ENCODE measurements at places on chromosomes 3 and 15.

GRCh38 chr15:56920367-56920627 lies 1.9 kb downstream of the TCF12 start:
- DNase-seq = no peak

- no peak for DNase-seq
Observed at GRCh38 chr15:63764124-63764803, 69.5 kb downstream of the HERC1 start.

DNA sequence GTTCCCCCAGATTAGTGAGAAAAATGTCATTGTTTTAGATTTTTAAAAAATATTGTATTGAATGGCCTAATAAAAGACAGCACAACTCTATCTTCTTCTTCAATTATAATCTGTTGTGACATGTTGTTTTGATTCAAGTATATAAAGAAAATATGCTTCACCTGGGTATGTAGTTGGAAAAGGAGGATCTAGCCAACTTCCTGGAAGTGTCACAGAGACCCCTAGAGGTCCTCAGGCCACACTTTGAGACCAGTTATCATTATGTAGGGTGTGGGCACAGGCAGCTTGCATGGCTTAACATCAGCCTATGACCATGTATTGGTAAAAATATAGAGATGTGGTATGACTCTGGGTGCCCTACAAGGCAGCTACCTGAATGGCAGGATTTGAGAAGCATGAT lies 14.7 kb upstream of the RYR3 start:
- DNase-seq = no peak

- no peak for DNase-seq
Observed at GRCh38 chr3:78314327-78314726, 1274.4 kb downstream of the ROBO2 start.

GRCh38 chr3:134106580-134106979 lies 76.9 kb upstream of the SLCO2A1 start:
- DNase-seq = no peak

GRCh38 chr15:51038162-51038973 lies 56.3 kb downstream of the TNFAIP8L3 start:
- DNase-seq = peak; percentile 16

DNA sequence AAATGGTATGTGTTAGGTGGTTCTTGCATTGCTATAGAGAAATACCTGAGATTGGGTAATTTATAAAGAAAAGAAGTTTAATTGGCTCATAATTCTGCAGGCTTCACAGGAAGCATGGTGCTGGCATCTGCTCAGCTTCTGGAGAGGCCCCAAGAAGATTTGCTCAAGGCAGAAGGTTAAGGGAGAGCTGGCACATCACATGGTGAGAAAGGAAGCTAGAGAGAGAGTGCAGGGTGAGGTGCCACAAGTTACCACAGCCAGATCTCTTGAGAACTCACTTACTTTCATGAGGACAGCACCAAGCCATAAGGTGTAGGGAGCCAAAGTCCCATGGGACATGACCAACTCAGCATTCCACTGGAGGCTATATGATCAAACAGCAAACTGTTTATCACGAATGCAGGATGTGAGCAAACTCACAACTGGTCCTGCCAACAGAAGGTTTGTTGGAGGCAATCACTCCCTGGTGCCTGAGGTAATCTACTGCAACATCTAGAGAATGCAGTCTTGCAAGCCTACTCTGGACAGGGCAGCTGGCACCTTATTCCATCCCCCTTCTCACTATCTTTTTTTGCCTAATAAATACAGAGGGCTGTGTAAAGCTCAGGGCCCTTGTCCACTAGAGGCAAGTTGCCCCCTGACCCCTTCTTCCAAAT lies 28.1 kb upstream of the CCR2 start:
- DNase-seq = no peak

DNA sequence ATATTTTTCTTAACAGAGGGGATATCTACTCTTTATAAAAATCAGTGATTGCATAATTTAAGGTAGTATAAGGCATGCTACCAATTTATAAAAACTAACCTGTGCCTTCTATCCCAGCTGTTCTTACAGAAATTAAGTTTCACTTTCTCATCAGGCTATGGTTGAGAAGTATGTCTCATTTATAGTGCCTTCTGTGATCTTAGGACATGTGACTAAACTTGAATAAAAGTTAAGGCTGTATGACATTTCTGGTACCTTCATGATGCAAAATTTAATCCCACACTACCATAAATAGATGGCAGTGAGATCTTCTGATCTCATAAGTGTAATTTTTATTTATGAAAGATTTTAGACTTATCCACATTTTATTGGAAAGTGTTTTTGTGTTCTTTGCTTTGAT lies 12.6 kb downstream of the TIPARP start:
- no peak for DNase-seq

GRCh38 chr15:31116423-31117030 lies 15.0 kb upstream of the TRPM1 start:
- no peak for DNase-seq

DNA sequence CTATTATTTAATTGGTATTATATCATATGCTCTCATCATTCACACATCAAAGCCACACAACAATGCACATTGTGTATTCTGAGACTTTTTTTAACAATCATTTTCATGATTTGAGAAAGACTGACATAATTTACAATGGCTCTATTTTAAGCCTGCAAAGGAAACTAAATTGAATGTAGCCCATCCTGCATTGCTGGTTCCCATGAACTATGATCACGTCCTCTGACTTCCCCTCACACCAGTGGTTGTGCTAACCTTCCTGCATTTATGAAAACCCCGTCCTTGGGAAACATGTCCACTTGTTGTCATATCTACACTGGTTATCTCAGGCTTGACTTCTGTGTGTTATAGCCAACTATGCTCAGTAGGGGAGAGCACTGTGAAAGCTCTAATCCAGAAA lies 546.2 kb downstream of the MECOM start:
- no peak for DNase-seq

GRCh38 chr15:86445579-86446252 lies 366.0 kb downstream of the AGBL1 start:
- no peak for DNase-seq

DNA sequence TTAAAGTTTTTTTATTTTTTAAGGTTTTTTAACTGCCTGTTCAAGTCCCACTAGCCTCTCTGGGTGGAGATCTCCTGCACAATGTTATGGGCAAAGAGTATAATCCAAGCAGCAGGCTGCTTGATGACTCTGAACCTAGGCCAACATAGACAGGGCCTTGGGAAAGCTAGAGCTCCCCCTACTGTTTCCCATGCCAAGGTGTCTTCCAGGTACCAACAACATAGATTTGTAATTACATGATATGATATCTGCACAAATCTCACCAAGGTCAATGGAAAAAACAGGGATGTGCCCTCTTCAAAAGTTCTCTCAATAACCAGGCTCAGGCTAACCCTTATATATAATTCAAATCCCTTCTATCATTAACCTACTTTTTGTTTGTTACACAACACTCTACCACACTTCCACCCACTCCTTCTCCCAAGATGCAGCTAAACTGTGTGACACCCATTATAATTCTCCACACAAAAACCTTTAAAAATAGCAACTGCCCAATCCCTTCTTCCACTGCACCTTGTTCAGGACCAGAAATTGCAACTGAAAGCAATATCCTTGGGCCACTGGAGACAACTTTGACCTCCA lies 43.8 kb downstream of the RBM15B start:
- DNase-seq = peak; percentile 43

- DNase-seq = no peak
Observed at GRCh38 chr3:135368316-135368715, 573.3 kb downstream of the EPHB1 start.

- DNase-seq = no peak
Observed at GRCh38 chr15:33445984-33446383, 135.2 kb downstream of the RYR3 start.

DNA sequence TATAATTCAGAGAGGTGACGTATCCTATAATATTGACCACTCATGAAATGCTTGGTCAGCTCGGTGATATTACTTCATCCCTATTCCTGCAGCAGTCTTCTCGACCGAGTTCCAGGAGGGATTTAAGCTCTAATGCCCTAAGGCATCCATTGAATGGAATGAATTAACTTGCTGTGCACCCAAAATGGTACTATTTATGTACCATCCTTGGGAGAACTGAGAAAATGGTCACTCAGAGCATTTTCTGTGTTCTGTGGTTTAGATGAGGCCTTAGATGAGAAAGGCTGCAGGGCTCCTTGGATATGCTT lies 638 bp downstream of the BLOC1S6 start:
- DNase-seq = no peak

- DNase-seq = no peak
Observed at GRCh38 chr15:68276668-68277067, 877 bp upstream of the FEM1B start.

DNA sequence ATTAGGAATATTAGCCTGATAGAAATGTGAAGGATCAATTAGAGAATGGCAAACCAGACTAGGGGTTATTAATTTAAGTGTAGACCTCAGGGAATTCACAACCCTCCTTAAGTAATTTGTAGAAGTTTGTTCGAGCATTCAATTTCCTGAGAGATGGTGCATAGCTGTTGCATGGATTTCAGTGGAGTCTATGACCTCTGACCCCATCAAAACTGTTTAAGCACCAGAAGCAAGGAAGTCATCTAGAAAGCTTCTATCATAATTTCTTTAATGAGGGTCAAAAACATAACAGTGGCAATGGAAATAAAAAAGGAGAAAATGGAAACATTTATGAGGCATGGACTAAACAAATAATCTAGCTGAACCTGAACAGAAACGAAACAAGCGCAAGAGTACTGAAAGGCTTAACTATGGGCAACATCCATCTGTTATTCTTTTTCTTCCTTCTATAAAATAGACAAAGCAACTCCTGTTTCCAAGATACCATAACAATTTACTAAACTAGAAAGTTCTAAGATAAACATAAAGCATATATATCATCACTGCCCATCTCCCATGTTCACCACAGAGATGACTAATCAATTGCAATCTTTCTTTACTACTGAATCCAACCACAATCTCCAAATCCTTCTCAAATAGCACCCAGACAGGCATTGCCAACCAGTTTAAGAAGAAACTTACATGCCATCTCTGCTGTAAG lies 151.4 kb downstream of the THRB start:
- no peak for DNase-seq

GRCh38 chr15:90884719-90885431 lies 571 bp downstream of the FES start:
- no peak for DNase-seq

DNA sequence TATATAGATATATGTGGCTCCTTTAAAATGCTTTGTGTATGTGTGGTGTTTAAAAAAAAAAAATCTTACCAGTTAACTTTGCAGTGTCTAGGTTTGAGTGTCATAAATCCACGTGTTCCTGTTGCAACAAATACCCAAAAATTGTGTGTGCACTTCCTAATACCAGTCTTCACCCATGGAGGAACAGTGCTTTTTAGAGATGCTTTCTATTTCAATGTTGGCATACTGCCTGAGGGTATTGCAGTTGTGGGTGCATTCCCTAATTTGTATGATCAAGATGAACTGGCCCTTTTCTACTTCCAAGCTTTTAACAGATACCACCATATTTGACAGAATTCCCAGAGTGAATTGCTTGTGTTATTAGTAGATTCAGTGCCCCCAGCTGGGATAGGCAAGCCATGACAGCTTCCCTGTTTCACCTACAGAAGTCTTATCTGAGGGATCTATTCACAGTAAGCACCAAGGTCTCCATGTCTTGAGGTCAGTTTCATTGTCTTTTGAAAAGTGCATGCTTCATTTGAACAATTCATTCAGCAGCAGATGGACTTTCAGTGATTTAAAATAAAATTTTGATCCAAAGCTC lies 68.9 kb upstream of the GOLGA6B start:
- DNase-seq = no peak

- DNase-seq = no peak
Observed at GRCh38 chr3:175916191-175916934, 1057.2 kb downstream of the NAALADL2 start.

- DNase-seq = no peak
Observed at GRCh38 chr15:101068961-101069653, 149.9 kb downstream of the LRRK1 start.

DNA sequence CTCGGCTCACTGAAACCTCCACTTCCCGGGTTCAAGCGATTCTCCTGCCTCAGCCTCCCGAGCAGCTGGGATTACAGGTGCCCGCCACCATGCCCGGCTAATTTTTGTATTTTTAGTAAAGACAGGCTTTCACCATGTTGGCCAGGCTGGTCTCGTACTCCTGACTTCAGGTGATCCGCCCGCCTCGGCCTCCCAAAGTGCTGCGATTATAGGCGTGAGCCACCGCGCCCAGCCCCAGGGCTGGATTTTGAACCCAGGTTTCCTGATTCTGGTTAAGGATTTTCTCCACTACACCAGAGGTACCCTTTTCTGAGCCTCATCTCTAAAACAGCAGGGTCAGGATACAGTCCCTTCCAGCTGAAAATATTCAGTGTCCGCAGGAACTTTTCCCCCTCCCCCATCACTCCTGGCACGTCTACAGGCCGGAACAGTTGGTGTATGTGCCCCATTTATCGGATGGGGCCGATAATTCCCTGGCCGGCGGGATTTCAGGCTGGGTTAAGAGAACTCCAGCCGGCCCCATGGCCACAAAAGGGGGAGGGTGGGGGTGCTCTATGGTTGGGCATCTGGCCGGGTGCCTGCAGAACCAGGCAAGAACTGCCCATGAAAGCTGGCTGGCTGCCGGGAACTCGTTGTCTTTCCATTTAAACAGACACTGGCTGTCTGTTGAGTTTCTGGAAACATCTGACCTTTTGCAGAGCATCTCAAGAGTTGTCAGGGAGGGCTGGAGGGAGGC lies 26.8 kb upstream of the SEMA4B start:
- no peak for DNase-seq

DNA sequence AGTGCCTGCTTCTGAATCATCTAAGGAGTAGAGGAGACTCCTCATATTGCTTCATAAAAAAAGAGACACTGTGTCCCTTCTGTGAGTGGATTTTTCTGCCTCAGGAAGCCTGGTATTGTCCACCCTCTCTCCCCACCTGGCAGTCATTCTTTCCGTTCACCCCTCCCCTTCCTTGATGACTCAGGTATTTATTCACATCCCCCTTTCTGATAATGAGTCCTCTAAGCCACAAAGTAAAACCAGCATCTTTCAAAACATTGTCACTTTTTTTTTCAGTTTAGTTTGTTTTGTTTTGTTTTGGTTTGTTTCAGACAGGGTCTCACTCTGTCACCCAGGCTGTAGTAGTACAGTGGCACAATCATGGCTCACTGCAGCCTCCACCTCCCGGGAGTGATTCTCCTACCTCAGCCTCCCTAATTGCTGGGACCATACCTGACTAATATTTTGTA lies 65.2 kb upstream of the UBE2E1 start:
- DNase-seq = peak; percentile 30

DNA sequence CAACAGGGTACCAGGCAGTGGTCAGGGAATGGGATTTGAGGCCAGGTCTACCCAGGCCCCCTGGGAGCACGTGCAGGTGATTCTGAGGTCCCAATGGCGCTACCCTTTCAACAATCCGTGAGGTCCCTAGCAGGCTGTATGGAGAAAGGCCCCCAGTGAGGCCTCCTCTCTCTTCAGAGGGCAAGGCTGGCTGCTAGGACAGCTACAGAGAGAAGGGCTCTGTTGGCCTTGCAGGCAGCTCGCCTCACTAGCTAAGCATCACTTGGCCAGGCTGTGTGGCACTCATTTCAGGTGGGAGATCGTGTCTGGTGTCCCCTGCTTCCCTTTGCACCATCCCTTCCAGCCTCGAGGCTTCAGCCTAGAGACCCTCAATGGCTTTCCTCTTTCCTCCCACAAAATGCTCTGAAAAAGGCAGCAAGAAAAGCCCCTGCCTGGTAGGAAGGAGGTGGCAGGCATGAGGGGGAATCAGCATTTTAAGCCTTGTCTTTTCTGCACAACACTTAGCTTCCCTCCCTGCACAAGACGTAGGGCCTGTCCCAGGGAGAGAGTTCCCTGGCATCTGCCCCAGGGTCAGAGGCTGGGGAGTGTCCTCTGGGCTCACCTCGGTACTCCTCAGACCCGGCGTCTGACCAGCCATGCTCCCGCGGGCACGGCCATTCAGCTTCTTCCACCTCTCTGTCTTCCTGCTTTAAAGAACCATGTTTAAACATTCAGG lies 111.8 kb downstream of the ASB7 start:
- no peak for DNase-seq

- DNase-seq = no peak
Observed at GRCh38 chr3:196970547-196971093, 2.0 kb upstream of the PIGZ start.
